ENCODE measurements at places on chromosomes 5 and 9. TPM values are rescaled to one million over a fixed set of nuclear protein-coding genes. Genes with fewer than 3 reads are reported as not detected.

The NIM1K gene
- total RNA-seq: 0.35 TPM

The ETF1 gene
- 200 TPM for total RNA-seq

The PLCXD3 gene
- not detected for total RNA-seq

The PDE6A gene
- 0.07 TPM for total RNA-seq

The ANKRA2 gene
- total RNA-seq: 25.3 TPM

The SPACA9 gene
- total RNA-seq: 7.3 TPM

The DDX4 gene
- total RNA-seq: not detected

The CTNNAL1 gene
- total RNA-seq: 99.5 TPM

The SKP2 gene
- total RNA-seq: 53.3 TPM

The EIF4E1B gene
- total RNA-seq: not detected

Data from mammary epithelial cell (primary cell).